Activated naive CD8-positive, alpha-beta T cell treated with anti-CD3 and anti-CD28 coated beads, Interleukin-2, amount 50 U/mL, for 24 hours (primary cell): ENCODE measurements at places on chromosomes 16 and 17.

- H3K36me3 ChIP-seq = no peaks in the 10 kb centered on the region
- DNase-seq = no peak
- H3K4me1 ChIP-seq = peaks cover 17% of the 10 kb centered on the region
- H3K27ac ChIP-seq = no peak overlapping the region
- H3K27me3 ChIP-seq = peaks cover 68% of the 10 kb centered on the region
Observed at GRCh38 chr16:73068541-73069401, 20.8 kb upstream of the ZFHX3 start.

GRCh38 chr17:15451680-15452079 is 15.7 kb downstream of the CDRT4 start:
- H3K27ac ChIP-seq = no peak overlapping the region
- H3K36me3 ChIP-seq = peaks cover 11% of the 10 kb centered on the region
- H3K4me1 ChIP-seq = no peaks in the 10 kb centered on the region
- no peak overlapping the region for H3K4me3 ChIP-seq
- no peaks in the 10 kb centered on the region for H3K27me3 ChIP-seq
- DNase-seq = no peak

- no peaks in the 10 kb centered on the region for H3K4me1 ChIP-seq
- DNase-seq = no peak
- no peaks in the 10 kb centered on the region for H3K36me3 ChIP-seq
- no peaks in the 10 kb centered on the region for H3K27me3 ChIP-seq
Observed at GRCh38 chr17:41184480-41184961, at the start of gene KRTAP4-1. Gene KRTAP4-1 (minus strand): TSS chr17:41184911. CDS start chr17:41184854, 57 bp downstream.

DNA sequence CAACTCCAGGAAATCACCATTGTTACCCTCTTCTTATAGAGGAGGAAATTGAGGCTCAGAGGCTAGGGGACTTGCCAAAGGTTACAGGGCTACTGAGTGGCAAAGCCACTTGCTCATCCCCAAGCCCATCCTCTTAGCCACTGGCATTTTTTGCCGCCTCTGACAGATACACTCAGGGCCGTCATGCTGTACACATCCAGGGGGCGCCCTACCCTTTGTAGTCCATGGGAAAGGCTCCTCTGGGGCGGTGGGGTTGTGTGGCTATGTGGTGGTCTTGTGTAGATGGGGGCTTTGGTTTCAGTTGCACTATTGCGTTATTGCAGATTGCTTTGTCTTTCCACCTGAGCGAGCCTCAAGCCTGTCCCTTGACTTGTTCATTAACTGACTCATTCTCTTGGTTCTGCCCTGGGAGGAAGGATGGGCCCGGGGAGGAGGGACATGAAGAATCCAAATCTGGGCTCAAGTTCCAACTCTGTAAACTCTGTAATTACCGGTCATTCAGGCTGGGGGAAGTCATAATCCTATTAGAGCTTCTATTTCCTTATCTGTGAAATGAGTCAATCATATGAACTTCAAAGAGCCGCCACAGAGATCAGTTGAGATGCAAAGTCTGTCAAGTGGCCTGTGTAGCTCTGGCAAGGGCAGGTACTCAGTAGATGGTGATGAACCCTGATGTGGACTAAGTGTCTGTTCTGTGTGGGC is 2.8 kb downstream of the NOS2 start:
- no peak overlapping the region for H3K4me3 ChIP-seq
- no peaks in the 10 kb centered on the region for H3K36me3 ChIP-seq
- peaks cover 37% of the 10 kb centered on the region for H3K27me3 ChIP-seq

DNA sequence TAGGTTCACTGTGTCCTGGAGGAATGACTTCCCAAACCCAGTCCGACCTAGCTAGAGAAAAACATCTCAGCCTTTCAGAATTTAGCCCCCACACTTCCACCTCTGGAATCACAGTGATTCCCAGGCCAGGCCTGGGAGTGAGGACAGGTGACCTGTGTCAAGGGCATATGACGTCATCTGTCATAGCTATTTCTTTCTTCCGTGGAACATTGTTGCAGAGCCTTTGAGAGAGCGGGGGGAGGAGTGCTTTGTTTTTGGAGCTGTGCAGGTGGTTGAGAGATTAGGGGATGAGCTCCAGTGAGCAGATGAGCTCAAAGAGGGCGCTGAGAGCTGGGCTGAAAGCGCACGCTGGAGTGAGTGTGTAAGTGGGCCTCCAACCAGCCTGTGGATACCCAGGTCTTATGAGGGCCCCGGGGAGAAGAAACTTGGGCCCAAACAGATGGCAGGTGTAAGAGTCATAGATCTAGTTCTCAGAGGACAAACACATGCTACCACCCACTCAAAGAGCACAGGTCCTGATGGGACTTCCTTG is 344.8 kb downstream of the SNX29 start:
- no peak for DNase-seq
- H3K4me1 ChIP-seq = peaks cover 28% of the 10 kb centered on the region
- peaks cover 6% of the 10 kb centered on the region for H3K36me3 ChIP-seq
- H3K27ac ChIP-seq = peak overlapping the region; percentile 53

DNA sequence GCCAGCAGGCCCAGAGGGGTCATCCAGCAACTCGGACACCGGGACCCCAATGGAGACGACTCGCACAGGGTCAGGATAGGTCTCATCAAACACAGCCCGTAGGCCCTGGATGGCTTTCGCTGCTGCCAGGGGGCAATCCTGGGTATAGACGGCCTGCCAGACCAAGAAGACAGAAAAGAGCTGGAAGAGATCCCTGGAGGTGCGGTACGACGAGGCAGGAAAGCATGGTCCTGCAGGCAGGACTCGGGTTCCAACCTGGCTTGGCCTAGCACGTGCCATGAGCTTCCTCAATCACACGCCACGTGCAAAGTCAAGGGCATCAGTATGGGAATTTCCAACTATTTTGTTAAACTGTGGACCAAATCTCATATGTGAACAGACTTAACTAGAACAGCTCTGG is 6.3 kb upstream of the EXOSC6 start:
- H3K4me1 ChIP-seq = no peaks in the 10 kb centered on the region
- DNase-seq = no peak
- H3K27me3 ChIP-seq = no peaks in the 10 kb centered on the region
- H3K36me3 ChIP-seq = peaks cover 61% of the 10 kb centered on the region

DNA sequence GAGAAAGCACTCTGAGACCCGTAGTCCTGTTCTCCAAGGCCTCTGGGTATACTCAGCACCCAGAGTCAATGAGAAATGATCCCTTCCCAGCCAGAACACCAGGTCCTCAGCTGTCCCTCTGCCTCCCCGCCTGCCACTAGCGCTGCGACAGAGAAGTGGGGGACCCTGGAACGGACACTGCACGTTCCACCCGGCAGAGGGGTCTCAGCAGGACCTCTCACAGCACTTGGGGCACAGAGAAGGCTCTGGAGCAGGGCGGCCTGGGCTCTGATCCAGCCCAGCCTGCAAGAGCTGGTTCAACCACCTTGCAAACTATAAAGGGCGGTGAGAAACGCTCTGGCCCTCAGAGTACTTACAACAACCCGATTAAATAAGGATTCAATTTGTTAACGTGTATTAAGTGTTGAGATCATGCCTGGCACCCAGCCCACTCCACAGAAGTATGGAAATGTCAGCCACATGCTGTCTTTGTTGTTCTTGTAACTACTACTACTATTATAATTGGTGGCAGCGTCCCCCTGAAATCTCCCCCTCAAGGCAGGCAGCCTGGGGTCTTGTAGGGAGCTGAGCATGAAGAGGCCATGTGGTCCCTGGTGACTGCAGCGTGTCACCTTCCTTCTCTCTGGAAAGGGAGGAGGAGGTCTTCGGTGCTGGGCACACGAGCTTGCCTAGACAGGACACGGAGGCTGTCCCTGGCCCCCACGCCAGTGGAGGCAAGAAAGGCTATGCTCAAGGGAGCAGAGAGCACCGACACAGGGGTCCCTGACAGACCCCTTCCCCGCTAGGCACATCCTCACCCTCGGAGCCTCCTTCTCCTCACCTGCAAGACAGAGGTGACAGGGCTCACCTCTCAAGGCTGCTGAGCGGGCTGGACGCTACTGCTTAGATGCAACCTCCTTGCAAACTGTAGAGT is 2.4 kb downstream of the OSGIN1 start:
- H3K27ac ChIP-seq = no peak overlapping the region
- DNase-seq = no peak
- H3K27me3 ChIP-seq = peaks cover 16% of the 10 kb centered on the region
- peaks cover 15% of the 10 kb centered on the region for H3K4me1 ChIP-seq
- H3K36me3 ChIP-seq = no peaks in the 10 kb centered on the region

GRCh38 chr17:32209608-32210007 is 56.0 kb upstream of the RHBDL3 start:
- H3K27ac ChIP-seq = no peak overlapping the region
- H3K4me3 ChIP-seq = no peak overlapping the region
- H3K36me3 ChIP-seq = peaks cover 37% of the 10 kb centered on the region
- DNase-seq = no peak
- H3K27me3 ChIP-seq = no peaks in the 10 kb centered on the region
- no peaks in the 10 kb centered on the region for H3K4me1 ChIP-seq

DNA sequence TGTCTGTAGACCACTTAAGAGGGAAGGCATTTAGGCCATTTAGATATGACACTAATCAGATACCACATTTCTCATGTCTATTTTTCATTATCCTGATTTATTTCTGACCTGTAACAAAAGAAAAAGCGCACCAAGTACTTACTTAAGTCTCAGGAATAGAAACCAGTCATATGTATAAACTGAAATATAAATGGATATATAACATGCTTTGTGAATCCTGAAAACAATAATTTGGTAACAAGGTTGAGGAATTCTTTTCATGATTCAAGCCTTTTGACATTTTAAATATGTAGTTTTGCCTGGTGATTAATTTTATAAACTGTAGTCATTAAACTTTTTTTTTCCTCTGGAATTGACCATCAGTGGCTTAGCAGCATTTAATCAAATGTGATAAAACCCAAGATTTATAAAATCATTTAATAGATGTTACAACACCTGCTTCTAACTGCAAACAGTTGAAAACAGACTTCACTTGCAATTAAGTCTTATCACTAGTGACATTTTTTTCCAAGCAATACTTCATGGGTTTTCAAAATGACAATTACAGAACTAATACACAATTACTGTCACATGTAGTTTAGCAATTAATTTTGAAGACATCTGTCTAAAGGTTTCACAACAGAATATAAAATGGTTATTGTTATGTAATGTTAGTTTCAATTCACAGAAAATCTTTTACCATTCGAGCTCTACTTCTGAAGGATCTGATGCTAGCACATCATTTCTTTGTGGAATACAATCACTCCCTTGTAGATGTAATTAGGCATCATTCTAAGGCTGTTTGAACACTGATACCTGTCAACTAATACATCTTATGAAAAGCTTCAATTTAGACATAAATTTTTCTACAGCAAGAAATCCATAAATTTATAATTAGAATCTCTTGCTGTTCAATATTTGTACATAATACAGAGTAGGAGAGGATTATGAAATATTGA is 110.3 kb downstream of the TOX3 start:
- H3K27me3 ChIP-seq = no peaks in the 10 kb centered on the region
- H3K4me1 ChIP-seq = no peaks in the 10 kb centered on the region

DNA sequence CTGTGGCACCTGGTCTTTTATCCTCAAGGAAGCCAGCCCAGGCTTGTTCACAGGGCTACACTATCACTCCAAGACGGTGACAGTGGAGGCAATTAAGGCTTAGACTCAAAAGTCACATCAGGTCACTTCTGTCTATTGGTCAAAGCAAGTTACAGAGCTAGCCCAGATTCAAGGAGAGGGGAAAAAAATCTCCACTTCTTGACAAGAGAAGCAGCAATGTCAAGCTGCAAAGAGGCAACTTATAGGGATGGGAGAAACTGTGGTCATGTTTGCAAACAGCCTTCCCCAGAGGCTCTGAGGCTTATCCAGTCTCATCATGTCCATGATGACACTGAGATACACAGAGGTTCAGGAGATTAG is 31.6 kb downstream of the SERPINF1 start:
- peaks cover 2% of the 10 kb centered on the region for H3K4me1 ChIP-seq
- H3K4me3 ChIP-seq = no peak overlapping the region
- H3K36me3 ChIP-seq = peaks cover 12% of the 10 kb centered on the region
- no peaks in the 10 kb centered on the region for H3K27me3 ChIP-seq
- H3K27ac ChIP-seq = no peak overlapping the region

- H3K36me3 ChIP-seq = no peaks in the 10 kb centered on the region
- H3K27me3 ChIP-seq = no peaks in the 10 kb centered on the region
- H3K4me3 ChIP-seq = no peak overlapping the region
- H3K4me1 ChIP-seq = peaks cover 9% of the 10 kb centered on the region
- peak; percentile 27 for DNase-seq
Observed at GRCh38 chr17:44279666-44280391, 11.9 kb upstream of the SLC4A1 start.

- H3K27me3 ChIP-seq = no peaks in the 10 kb centered on the region
- no peak overlapping the region for H3K27ac ChIP-seq
- DNase-seq = no peak
- peaks cover 50% of the 10 kb centered on the region for H3K36me3 ChIP-seq
- no peaks in the 10 kb centered on the region for H3K4me1 ChIP-seq
- H3K4me3 ChIP-seq = no peak overlapping the region
Observed at GRCh38 chr17:36512641-36513040, 22.0 kb downstream of the MYO19 start.

GRCh38 chr17:41620583-41621434 is 3.6 kb downstream of the KRT17 start:
- no peak overlapping the region for H3K4me3 ChIP-seq
- no peak for DNase-seq
- H3K27ac ChIP-seq = no peak overlapping the region

GRCh38 chr17:1011138-1011537 is 14.2 kb downstream of the TIMM22 start:
- no peak overlapping the region for H3K27ac ChIP-seq
- no peak for DNase-seq
- no peaks in the 10 kb centered on the region for H3K27me3 ChIP-seq
- H3K36me3 ChIP-seq = no peaks in the 10 kb centered on the region
- no peaks in the 10 kb centered on the region for H3K4me1 ChIP-seq

GRCh38 chr16:13238182-13238581 is 336.8 kb downstream of the SHISA9 start:
- no peaks in the 10 kb centered on the region for H3K36me3 ChIP-seq
- no peaks in the 10 kb centered on the region for H3K27me3 ChIP-seq
- H3K27ac ChIP-seq = no peak overlapping the region
- no peak for DNase-seq
- H3K4me1 ChIP-seq = no peaks in the 10 kb centered on the region

GRCh38 chr17:8164815-8165131 is 2.0 kb upstream of the VAMP2 start:
- H3K4me1 ChIP-seq = peaks cover 51% of the 10 kb centered on the region
- H3K36me3 ChIP-seq = peaks cover 18% of the 10 kb centered on the region
- no peak for DNase-seq
- H3K27me3 ChIP-seq = no peaks in the 10 kb centered on the region
- peak overlapping the region; percentile 81 for H3K4me3 ChIP-seq

GRCh38 chr17:40862985-40863733 is 3.9 kb downstream of the KRT12 start:
- peaks cover 19% of the 10 kb centered on the region for H3K27me3 ChIP-seq
- DNase-seq = peak; percentile 15
- H3K27ac ChIP-seq = no peak overlapping the region
- no peak overlapping the region for H3K4me3 ChIP-seq

GRCh38 chr17:48544349-48545021 is 424 bp downstream of the HOXB2 start:
- peak; percentile 57 for DNase-seq
- H3K27ac ChIP-seq = peak overlapping the region; percentile 95
- peaks cover 9% of the 10 kb centered on the region for H3K27me3 ChIP-seq
- H3K4me1 ChIP-seq = peaks cover 63% of the 10 kb centered on the region

GRCh38 chr17:28871056-28871579 is 16.3 kb downstream of the ERAL1 start:
- H3K4me1 ChIP-seq = peaks cover 21% of the 10 kb centered on the region
- H3K36me3 ChIP-seq = no peaks in the 10 kb centered on the region
- peak overlapping the region; percentile 78 for H3K27ac ChIP-seq
- no peaks in the 10 kb centered on the region for H3K27me3 ChIP-seq
- no peak overlapping the region for H3K4me3 ChIP-seq

GRCh38 chr16:66425651-66426050 is 1.4 kb upstream of the BEAN1 start:
- H3K4me1 ChIP-seq = peaks cover 4% of the 10 kb centered on the region
- peaks cover 60% of the 10 kb centered on the region for H3K27me3 ChIP-seq
- no peak overlapping the region for H3K27ac ChIP-seq
- no peak for DNase-seq

- no peak overlapping the region for H3K27ac ChIP-seq
- peak overlapping the region; percentile 61 for H3K4me3 ChIP-seq
- peaks cover 35% of the 10 kb centered on the region for H3K4me1 ChIP-seq
- peaks cover 8% of the 10 kb centered on the region for H3K36me3 ChIP-seq
Observed at GRCh38 chr17:49224198-49224996, 6.2 kb downstream of the PHOSPHO1 start.
